ENCODE measurements at places on chromosomes 1 and 21.

DNA sequence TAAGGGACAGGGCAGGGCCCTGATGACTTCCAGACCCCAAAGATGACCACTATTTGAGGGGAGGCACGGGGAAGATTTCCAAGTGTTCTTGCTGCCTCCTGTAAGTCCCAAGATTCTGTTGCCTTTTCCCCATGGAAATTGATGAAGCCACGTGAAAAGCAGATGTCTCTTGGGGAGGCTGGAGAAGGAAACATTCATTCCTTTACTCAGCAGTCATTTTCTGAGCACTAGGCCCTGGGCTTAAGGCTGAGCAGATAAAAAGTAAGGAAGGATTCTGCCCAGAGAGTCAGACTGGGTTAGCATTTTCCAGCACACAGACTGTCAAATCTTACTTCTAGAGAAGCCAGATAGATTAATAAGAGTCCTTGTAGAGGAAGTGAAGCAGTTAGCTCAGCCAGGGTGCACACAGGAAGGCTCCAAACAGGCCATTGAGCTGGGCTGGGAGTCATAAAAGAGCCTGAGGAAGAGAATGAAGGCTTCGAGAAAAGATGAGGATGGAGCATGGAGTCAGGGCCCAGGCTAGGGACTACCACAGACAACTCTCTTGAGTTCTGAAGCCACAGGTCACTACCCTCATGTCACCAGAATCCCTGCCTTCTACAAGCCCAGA, 10.1 kb downstream of the EXTL1 start:
- peak; percentile 63 for DNase-seq

DNA sequence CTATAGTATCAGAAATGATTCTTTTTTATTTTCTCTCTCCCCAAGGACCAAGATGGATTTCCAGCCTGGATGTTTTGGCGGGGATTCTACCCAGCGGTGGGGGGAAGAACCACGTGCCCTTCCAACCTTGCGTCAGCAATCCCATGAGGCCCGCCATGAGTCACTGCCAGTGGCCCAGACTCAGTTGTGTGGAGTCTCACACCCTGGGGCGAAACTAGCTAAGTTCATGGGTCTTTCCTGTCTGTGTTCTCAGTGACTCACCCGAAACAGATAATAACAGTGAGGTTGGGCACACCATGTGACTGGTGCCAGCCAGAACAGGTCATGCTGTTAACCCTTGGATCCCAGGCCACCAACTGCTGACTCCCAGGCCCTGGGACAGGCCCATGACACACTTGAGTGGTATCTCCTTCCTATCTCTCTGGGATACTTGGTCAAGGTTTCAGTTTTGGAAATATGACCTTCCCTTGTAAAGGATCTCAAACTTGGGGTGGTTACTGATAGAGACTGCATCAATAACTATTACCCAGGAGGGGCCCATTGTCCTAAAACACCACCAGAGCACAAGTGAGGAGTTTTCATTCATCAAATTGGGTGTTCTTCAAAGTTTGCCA, 98.0 kb upstream of the DUSP10 start:
- DNase-seq = peak; percentile 92

DNA sequence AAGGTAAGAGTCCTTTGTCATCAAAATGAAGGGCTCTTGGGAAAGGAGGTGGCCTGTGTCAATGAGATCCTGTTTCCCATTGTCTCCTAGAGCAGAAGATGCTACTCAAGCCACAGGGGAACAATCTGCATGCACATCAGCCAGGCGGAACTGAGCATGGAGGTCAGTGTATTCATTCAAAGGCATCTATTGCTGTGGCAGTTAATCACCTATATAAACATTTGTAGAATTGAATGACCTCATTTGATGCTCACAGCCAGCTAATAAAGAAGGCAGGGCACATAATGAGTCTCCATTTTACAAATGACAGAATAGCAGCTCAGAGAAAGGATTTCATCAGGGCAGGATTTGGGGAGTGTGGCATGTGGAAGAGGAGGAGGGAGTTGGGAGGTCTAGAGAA, 5.7 kb upstream of the FYB2 start:
- peak; percentile 17 for DNase-seq

GRCh38 chr1:156135930-156136871, 17.2 kb upstream of the SEMA4A start:
- no peak for DNase-seq

- DNase-seq = peak; percentile 47
Measured at GRCh38 chr1:20477348-20478056, 8.5 kb downstream of the CAMK2N1 start.

- DNase-seq = no peak
Measured at GRCh38 chr1:224582041-224582440, 34.1 kb upstream of the CNIH3 start.

- no peak for DNase-seq
Measured at GRCh38 chr1:226563666-226564065, 15.1 kb downstream of the STUM start.

- no peak for DNase-seq
Measured at GRCh38 chr1:193366764-193367507, 180.5 kb upstream of the B3GALT2 start.

DNA sequence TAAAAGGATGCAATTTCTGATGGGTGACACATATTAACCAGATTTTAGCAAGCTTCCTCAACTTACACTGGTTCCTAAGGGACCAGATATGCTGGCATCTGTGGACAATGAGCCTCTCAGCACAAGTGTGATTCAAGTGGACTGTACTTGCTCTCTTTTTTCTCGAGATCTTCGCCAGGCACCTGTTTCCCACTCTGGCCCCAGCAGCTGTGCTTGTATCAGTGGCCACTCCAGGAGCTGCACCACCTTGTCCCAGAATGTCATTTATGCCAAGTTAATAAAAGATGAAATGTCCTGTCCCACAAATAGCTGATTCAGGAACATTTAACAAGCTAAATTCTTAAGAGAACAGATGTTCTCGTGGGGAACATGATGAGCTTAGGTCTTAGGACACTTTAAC, 14.6 kb downstream of the C1orf198 start:
- no peak for DNase-seq

DNA sequence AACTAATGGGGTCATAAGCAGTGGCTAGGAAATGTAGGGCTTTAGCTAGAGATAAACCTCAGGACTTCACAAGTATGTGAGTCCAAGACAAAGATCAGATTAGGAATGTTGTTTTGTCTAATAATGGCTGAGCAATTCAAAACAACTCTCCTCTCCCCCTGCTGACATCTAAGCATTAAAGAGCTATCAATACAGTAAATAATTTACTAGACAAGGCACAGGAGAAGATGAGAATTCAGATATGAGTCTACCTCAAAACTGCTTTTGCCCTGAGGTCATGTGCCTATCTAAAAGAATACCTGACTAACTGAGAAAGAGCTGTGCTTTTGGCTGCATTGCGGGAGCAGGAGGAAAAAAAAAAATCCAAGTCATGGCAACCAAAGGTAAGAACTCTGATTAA, 86.8 kb downstream of the SPATA17 start:
- no peak for DNase-seq

DNA sequence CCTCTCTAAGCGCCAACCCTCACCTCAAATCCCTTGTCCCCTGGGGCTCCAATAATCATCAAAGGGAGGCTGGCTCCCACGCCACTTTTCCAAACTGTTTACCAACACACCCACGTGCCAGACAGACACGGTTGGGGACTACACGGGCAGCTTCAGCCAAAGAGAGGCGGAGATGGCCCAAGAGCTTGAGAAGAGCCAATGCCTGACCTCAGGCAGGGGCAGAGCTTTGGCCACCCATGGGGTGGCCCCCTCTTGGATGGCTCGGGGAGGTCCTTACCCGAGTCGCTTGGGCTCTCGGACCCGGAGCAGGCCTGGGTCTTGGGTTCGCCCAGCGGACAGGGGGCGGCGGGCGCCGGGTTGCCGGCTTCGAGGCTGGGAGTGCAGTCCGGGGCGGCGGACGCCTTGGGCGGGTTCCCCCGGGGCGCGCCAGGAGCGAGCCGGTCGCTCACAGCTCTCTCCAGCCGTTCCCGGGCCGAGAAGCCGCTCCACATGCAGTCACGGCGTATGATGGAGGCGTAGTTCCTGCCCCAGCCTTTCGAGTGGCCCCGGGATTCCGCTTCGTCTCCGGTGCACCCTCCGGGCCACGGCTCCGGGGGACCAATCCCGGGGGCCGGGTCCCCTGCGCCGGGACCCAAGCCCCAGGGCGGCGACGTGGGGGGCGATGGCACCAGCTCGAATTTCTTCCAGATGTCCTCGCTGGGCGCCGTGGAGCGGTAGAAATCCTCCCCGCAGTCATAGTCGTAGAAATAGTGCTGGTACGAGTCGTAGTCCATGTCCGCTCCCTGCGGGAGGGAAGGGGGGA, 854 bp downstream of the MYCL start:
- peak; percentile 50 for DNase-seq

- no peak for DNase-seq
Measured at GRCh38 chr1:29854700-29855276, 618.5 kb downstream of the PTPRU start.

DNA sequence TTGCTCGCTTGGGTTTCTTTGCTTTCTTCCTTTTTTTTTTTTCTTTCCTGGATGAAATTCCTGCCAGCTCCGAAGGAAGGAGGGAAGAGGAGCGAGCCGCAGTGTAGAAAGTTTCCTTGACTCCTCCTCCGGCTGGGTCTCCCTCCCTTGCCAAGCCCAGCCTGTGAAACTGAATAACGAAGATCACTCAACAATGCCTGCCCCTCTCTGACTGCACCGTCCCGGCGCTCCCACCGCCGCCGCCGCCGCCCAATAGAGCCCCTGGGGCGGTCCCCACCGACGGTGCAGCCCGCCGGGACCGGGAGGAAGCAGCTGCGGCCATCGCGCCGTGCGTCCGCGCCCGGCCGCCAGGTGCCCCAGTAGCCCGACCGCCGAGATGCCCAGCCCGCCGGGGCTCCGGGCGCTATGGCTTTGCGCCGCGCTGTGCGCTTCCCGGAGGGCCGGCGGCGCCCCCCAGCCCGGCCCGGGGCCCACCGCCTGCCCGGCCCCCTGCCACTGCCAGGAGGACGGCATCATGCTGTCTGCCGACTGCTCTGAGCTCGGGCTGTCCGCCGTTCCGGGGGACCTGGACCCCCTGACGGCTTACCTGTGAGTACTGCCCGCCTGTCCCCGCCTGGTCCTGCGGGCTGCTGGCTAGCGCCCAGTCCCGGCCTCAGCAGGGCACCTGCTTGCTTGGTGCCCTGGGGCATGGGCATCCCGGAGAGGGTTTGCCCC, at the start of gene LGR6:
Gene LGR6, plus strand, starts transcription at position 186 of the 714 bp plus-strand sequence. Its CDS starts 191 bp downstream, at position 377.
- DNase-seq = no peak

DNA sequence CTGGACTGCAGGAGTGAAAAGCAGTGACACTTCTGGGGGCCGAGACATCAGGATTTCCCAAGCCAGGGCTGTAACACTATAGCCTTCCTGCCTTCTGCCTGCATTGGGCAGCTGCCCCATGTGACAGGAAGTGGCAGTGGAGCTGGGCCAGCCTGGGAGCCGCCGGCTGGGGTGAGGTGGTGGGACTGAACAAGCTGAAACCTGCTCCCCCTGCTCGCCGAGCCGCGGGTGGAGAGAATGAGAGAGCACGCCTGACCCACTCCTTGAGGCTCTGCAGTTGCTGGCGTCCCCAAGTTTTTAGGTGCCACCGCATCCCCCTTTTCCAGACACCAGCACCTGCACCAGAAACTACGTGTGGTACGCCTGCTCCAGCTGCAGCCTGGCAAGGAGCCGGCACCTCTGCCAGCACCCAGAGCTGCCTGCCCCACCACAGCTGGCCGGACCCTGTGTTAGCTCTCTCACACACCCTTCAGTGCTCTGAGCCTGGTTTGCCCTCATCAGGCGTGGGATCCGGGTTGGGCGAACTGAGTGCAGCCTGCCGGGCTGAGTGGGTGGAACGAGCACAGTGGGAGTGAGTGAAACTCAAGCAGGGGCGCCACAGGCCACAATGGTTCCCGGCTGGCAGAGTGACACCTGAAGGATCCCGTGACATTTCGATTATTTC, 119.4 kb downstream of the AKT3 start:
- DNase-seq = no peak

GRCh38 chr1:168488138-168488537, 55.7 kb downstream of the XCL2 start:
- peak; percentile 52 for DNase-seq

DNA sequence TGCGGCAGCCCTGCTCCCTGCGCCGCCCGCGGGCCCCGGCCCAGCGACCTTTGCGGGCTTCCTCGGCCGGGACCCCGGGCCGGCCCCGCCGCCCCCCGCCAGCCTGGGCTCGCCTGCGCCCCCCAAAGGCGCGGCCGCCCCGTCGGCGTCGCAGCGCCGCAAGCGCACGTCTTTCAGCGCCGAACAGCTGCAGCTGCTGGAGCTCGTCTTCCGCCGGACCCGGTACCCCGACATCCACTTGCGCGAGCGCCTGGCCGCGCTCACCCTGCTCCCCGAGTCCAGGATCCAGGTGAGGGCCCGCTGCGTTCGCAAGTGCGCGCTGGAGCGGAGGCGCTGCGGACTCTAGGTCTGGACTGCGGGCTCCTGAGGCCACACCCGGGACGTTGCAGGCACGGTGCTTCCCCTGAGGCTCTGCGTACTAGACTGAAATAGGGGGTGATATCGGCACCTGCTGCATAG, 351 bp downstream of the MIXL1 start:
- peak; percentile 7 for DNase-seq

DNA sequence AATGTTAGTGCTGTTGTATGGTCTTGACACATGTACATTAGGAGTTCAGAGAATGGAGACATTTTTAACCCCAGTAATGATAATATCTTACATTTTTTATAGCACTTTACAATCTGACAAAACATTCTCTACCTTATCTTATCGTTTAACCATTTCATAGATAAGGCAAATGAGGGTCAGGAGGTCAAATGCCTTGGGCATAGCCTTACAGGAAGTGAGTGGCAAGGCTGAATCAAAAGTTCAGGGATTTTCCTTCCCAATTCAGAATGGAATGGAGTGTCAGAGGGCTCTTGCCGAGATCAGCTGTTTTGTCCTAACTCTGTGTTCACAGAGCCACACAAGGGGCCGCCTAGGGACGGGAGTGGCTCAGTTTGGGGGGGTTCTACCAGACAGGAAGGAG, 57.6 kb upstream of the AK4 start:
- DNase-seq = no peak

DNA sequence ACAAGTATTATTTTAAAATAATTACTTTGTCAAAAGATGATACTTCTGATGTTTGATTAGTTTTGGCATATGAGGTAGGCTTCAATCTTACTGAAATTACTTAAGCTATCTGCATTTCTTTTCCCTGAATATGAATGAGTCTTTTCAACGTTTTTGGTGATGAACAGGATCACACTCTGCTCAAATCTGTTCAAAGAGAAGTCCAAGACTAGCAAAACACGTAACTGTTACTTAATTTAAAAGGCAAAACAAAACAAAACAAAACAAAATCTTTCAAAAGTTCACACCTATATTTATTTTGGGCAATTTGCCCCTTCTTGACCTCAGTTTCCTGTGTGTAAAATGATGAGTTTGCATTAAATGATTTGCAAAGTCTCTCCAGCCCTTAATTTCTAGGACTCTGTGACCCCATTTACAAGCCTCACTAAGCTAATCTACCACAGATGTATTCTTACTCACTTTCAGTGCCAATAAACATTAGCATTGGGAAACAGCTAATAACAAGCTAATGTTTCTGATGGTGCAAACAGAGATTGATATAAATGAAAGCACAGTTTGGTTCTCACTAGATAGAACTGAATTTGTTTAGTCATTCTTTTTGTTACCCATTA, 865.4 kb downstream of the LTN1 start:
- no peak for DNase-seq

GRCh38 chr1:217953922-217954321, 322.8 kb downstream of the SPATA17 start:
- no peak for DNase-seq
